ENCODE measurements at places on chromosomes 5 and 9. TPM values are rescaled to one million over a fixed set of nuclear protein-coding genes. Genes with fewer than 3 reads are reported as not detected.

The KIF4B gene
- not detected for polyA plus RNA-seq

The LIX1 gene
- polyA plus RNA-seq, result not detected

The LHFPL2 gene
- 1.4 TPM for polyA plus RNA-seq

The DTWD2 gene
- 2.1 TPM for polyA plus RNA-seq

The HSDL2 gene
- polyA plus RNA-seq, result 22.0 TPM

The ANKRD31 gene
- 0.26 TPM for polyA plus RNA-seq

The RALGPS1 gene
- polyA plus RNA-seq, result 6.4 TPM

The IL9 gene
- polyA plus RNA-seq, result not detected

The ELOVL7 gene
- 2.8 TPM for polyA plus RNA-seq

The SPINK7 gene
- 394 TPM for polyA plus RNA-seq

The FABP6 gene
- polyA plus RNA-seq, result 1.8 TPM

The GPR150 gene
- 0.05 TPM for polyA plus RNA-seq

The NEUROG1 gene
- polyA plus RNA-seq, result 0.02 TPM

The LRRC70 gene
- polyA plus RNA-seq, result 1.2 TPM

The RPP25L gene
- polyA plus RNA-seq, result 32.2 TPM

The RRAGA gene
- polyA plus RNA-seq, result 73.6 TPM
